Memory B cell (primary cell): ENCODE measurements at places on chromosomes 1 and 21.

DNA sequence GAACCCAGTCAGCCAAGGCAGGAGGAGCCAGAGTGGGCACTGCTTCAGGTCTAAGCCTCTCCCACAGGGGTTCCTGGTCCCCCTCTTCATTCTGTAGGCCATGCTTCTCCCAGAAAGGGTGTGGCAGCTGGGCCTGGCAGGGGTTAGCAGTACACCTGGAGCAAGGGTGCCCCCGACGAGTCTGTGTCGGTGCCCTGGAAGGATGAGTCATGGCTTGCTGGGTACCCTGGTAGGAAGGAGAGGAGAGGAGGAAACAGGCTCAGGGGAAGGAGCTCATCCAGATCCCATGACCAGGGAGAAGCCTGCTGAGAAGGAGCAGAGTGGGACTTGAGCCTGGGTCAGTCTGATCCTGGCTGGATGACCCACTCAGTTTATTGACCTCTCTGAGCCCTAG is 10.3 kb downstream of the KDF1 start:
- no peak for DNase-seq

- no peak for DNase-seq
Measured at GRCh38 chr1:207328004-207328403, 6.5 kb downstream of the CD55 start.

DNA sequence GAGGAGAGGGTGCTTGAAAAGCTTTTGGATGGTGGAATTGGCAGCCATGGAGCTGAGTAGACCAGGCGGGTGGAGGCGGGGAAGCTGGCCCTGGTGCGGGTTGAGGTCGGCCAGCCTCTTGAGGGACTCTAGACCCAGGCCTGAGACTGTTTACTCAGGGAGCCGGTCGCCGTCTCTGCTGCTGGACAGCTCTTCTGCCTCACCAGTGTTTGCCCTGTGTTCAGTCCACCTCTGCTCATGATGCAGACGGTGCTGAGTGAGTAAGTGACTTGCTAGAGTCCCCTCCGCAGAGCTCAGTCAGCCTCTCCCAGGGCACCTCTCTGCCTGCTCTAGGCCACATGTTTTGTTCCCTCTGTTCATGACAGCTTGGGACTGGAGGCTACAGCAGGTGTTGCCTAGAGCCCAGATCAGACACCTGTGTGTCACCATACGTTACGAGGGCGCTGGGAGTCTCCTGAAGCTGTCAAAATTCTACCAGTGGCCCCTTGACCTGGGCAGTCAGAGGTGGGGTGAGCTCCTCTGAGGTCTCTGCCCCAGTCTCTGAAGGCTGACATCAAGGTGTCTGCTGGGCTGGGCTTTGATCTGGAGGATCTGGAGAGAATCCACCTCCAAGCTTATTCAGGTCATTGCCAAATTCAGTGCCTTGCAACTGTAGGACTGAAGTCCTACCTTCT is 73.5 kb upstream of the WNT4 start:
- DNase-seq: no peak

DNA sequence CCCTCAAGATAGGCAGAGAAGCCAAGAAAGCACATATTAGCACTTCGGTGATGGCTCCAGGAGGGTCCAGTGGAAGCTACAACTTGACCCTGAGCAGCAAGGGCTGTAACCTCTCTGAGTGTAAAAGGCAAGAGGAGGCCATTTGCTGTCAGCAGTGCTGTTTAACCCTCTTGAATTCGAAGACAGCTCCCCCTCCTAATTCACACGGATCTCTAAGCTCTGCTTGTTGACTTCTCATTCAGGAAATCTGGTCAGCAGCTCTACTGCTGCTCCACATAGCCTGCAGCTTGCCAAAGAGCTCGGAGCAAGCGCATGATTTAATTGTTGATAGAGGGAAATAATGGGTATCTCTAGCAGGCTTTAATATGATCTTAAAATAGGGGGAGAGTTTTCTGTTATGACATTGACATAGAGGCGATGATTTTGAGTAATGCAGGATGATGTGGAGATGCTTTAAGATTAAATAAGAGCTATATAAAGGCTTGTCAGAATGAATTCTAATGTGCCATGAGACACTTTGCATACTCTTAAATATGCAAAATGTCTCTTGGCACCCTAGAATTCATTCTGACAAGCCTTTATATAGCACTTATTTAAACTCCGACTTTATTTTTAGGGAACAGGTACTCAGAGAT is 79.4 kb upstream of the USH2A start:
- DNase-seq: no peak

- DNase-seq: no peak
Measured at GRCh38 chr21:45432575-45433255, 27.8 kb downstream of the COL18A1 start.

- no peak for DNase-seq
Measured at GRCh38 chr1:66365635-66366034, 168.3 kb upstream of the SGIP1 start.

DNA sequence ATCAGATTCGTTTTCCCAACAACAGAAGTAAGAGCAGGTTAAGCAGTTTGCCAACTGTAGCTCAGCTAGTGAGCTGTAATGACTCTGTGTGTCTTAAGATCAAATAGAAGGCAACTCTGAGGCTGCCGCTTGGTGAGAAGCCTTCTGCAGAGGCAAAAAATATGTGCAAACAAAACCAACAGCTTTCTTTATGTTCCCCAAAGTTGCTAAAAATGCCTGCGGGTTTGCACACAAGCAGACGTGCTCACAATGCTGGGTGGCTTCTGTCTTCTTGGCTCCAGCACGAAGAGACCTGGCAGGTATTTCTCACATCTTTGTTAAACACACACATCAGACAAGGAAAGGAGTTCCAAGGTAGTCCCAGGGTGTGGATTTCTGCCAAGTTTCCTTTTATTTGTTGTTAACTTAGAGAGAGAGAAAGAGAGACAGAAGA is 158.9 kb upstream of the JUN start:
- no peak for DNase-seq

DNA sequence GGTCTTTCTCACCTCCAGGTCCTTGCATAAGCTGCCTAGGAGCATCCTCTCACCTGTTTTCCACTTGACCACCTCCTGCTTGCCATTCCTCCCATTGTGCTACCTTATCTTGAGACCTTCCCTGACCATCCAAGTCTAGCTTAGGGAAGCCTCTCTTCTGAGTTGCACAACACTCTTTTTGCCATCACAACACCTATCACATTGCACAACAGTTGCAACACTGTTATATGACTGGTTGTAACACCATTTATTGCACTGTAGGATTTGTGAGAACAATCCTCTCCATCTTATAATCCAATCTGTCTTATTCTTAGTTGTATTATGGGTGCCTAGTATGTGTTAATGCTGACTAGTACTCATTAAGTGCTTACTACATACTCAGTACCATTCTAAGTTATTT is 488.7 kb downstream of the OMA1 start:
- DNase-seq: no peak

- DNase-seq: peak; percentile 1
Measured at GRCh38 chr1:29599071-29599470, 362.7 kb downstream of the PTPRU start.

DNA sequence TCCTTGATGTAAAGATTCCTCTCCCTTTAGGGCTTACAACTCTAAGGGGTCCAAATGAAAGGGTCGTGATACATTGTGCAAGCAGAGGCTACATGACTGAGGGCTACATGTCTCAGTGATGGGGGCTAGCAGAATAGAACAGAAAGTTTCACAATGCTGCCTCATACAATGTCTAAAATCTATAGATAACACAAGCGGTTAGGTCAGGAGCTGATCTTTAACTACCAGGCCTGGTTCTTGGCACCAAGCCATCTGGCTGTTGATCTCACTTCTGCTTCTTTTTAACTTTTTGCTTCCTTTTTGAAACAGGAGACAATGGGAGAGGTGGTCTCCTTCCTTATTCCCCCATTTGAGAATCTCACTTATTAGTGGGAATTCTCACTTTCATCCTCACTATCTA is 710.2 kb downstream of the AMY1C start:
- no peak for DNase-seq

DNA sequence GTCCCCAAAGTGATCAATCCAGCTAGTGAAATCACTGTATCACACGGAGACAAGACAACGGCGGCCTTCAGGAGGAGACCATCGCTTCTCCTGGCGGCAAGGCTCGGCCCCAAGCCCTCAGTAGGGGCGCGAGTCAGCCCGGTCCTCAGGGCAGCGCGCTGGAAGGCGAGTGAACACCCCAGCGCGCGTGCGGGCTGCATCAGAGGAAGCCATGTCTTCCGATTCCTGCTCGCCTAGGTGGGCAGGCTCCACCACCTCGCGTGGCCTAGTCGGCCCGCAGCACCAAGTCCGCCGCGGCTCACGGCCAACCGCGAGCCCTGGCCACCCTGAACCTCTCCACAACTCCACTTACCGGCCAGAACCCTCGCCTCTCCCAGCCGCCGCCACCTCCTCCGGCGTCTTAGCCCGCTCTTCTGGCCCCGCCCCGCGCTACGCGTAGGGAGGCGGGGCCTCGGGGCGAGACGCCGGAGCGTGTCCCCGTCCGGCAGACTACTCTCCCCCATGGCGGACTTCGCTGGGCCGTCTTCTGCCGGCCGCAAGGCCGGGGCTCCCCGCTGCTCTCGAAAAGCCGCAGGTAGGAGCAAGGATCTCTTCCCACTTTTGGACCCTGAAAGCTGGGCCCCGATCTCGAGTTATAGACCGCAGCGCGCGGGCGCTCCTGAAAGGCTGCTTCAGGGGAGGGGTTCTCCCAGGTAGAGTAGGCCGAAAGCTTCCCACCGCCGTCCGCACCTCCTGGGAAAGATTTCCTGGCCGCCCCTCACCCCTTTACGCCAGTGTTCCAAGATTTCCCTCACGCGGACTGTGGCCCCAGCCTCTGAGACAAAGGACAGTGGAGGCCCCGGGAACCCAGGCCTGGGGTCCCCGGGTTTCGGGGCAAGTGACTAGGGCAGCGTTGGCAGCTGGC is at the start of the genes GLMN and RPAP2:
Gene GLMN (minus strand): TSS at position 415 of the 904 bp plus-strand sequence. CDS start 988 bp downstream, outside the sequence.
Gene RPAP2 (plus strand): TSS at position 487 of the 904 bp plus-strand sequence. CDS start 15 bp downstream, at position 502.
- peak; percentile 63 for DNase-seq

GRCh38 chr1:168195199-168196135 is 16.7 kb downstream of the TIPRL start:
- DNase-seq: no peak

DNA sequence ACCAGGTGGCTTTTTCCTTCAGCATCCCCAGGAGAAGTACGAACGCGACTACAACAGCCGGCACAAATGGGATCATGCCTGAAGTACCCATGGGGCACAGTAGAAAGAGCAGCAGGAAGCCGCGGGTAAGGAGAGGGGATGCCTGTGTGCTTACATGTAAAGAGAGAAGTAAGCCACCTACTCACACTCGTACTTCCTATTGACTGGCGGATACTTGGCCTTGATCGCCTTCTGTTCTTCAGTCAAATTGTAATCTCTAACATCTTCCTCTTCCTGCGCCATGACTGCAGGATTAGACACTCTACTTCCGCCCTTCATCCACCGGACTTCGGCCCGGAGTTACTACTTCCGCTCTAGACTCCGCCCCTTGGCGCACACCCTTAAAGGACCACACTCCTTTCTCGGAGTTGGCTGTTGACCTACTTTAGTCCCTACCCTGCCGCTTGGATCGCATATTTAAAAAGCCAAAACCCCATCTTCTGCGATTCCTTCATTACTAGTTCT is at the start of gene ZBTB8OS:
Gene ZBTB8OS (minus strand): TSS at position 303 of the 504 bp plus-strand sequence. CDS start 21 bp downstream, at position 282.
- DNase-seq: peak; percentile 75

GRCh38 chr1:160538985-160539651 is 16.1 kb upstream of the SLAMF6 start:
- no peak for DNase-seq

- no peak for DNase-seq
Measured at GRCh38 chr1:15915991-15916390, 59.9 kb downstream of the ZBTB17 start.

GRCh38 chr21:37784591-37785318 is 131.5 kb downstream of the KCNJ6 start:
- DNase-seq: no peak

DNA sequence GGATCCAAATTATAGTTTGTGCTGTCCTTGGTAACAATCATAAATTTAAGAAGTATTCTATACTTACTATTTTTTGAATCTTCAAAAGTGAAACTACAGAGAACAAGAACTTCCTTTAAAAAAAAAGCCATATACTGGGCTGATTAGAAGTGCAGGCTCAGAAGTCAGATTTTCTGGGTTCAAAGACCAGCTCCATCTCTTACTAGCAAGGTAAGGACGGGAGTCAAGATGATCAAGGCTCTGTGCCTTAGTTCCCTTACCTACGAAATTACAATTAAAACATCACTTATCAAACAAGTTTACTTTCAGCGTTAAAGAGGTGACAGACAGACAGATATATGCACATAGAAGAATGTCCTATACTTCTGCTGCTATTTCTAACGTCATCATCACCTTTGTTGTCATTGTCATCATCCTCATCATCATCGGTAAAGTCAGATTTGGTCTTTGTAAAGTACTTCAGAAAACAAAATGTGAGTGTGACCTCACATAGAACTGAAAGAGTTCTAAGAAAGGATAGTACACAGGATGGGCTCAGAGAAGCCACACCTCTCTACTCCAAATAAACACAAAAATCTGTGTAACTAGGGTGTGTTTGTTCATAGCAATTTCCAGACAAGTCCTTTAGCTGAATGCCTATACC is 178.7 kb downstream of the VAV3 start:
- DNase-seq: no peak

- no peak for DNase-seq
Measured at GRCh38 chr21:14833666-14834351, 231.0 kb downstream of the NRIP1 start.

DNA sequence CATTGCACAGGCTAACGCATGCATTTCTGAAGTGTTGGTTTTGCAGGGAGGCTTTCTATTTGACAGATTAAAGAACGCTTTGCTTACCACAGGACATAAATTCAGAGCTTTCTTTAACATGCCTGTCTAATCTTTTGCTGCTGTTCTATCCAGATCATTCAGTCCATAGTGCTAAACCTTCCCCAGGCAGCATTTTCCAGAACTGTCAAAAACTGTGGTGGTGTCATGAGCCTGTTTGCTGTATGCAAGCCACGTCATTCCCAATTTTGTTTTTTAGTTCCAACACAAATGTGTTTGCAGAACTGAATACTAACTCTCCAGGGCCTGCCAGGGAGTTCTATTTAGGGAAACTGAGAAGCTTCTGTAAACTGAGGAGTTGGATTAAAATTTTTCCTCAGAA is 390.5 kb upstream of the LYPLAL1 start:
- no peak for DNase-seq

GRCh38 chr21:39523399-39523798 is 71.6 kb downstream of the SH3BGR start:
- no peak for DNase-seq

GRCh38 chr21:36005879-36006400 is 54.4 kb downstream of the SETD4 start:
- no peak for DNase-seq

DNA sequence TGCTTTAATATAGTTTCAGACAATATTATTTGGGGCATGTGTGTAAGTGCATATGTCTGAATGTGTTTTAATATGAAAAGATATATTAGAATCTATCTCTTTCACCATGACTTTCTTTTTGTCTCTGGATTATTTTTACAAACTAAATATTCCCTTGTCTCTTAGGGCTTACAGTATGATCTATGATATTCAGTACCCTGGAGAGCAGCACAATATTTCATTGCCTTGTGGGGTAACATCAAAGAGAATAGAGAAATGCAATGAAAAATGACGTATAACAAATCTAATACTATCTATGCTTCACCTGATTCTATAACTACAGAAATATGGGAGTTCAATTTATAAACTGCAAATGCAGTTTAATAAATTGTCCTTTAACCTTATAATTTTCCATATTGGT is 2084.5 kb downstream of the MRPL39 start:
- DNase-seq: no peak
